ENCODE measurements at places on chromosomes 6 and 20.

DNA sequence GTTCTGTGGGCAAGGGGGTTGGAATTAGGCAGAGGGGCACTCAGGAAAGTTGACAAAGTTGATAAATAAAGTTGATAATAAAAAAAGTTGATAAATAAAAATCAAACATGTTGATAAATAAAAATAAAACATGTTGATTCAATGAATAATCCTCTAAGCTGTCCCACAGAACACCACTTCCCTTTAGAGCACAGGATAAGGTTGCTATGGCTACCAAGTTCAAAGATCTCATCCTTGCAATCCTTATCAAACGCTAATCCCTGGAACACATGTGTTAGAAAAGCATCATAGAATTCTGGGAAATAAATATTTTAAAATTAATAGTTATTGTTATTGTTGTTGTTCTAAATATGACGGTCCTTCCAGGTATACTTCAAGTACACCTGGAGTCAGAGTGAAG is 33.9 kb downstream of the MBOAT1 start:
- DNase-seq: no peak

DNA sequence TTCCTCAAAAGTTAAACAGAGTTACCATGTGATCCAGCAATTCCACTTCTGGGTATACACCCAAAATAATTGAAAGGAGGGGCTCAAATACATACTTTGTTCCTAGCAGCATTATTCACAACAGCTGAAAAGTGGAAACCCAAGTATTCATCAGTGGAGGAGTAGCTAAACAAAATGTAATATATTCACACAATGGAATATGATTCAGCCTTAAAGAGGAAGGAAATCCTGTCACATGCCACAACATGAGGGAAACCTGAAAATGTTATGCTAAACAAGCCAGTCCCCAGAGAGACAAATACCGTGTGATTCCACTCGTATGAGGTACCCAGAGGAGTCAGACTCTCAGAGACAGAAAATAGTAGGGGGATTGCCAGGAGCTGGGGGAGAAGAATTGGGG is 44.5 kb downstream of the PXDC1 start:
- DNase-seq: no peak

GRCh38 chr6:19895866-19896692 is 58.9 kb downstream of the ID4 start:
- no peak for DNase-seq

DNA sequence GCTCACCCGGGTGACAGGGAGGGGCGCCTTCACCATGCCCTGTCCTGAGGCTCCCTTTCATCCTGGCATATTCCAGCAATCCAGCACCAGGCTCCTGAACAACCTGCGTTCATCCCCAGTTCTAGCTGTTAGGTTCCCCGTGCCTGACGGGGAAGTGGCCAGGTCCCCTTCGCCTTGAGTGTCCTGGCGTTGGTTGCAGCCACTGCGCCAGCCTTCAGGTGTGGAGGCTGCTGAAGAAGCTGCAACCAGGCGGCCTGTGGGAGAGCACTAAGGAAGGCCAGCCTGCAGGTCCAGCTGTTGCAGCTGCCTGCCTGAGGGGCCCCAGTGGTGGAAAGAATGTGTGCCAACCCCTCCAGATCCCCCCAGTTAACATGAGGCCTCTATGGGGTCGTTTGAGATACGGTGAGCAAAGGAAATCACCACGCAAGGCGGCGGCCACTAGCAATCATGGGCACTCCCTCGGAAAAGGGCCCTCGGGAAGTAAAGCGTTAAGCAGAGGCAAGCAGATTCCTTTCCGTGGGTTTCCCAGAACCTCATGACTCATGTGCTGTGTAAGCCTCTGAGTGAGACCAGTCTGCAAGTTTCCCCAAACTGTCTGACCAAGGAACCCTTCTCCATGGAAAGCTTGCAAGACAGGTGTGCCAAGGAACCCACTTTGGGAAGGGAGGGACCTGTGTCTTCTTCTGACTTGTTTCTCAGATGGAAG is 320.8 kb downstream of the TAF4 start:
- no peak for DNase-seq

DNA sequence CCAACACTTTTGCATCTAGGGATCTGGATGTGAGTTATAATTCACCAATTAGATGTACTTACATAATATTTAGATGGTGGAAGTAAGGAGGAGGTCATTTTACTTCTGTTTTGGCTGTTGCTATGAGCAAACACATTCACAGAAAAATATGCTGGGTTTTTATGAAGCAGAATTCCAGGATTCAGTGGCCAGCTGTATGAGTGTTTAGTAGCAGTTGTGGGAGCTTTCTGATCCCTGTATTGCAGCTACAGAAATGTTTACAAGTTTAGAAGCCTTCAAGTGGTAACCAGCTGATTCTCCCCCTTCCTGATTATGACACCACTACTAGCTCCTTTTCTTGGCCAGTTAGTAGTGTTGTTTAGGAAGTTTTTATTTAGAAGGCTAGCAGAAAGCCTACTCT is 177.0 kb downstream of the TENT5A start:
- no peak for DNase-seq

DNA sequence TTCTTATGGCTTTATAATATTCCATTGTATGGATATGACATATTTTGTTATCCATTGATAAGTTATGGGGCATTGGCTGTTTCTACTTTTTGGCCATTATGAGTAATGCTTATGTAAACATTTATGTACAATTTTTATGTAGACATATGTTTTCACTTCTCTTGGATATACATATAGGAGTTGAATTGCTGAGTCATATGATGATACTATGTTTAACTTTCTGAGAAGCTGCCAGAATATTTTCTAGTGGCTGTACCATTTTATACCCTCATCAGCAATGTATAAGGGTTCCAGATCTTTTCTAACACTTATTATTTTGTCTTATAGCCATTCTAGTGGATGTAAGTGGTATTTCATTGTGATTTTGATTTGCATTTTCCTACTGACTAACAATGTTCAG is 23.1 kb downstream of the OTOR start:
- DNase-seq: no peak

DNA sequence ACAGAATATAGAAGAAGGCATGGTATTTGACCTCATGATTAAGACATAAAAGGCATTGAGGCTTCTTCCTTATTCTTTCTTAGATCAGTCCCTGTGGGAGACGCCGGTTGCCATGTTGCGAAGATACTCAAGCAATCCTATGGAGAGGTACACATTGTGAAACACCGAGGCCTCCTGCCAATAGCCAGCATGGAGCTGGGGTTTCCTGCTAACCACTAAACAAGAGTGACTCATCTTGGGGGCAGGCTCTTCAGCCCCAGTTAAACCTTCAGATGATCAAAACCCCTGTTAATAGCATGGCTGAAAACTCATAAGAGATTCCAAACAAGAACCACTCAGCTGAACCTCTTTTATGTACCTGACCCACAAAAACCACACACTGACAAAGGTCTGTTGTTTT is 478.8 kb downstream of the CD83 start:
- no peak for DNase-seq

- no peak for DNase-seq
These were observed 32.1 kb downstream of the PKIG start for GRCh38 chr20:44614525-44614924.

DNA sequence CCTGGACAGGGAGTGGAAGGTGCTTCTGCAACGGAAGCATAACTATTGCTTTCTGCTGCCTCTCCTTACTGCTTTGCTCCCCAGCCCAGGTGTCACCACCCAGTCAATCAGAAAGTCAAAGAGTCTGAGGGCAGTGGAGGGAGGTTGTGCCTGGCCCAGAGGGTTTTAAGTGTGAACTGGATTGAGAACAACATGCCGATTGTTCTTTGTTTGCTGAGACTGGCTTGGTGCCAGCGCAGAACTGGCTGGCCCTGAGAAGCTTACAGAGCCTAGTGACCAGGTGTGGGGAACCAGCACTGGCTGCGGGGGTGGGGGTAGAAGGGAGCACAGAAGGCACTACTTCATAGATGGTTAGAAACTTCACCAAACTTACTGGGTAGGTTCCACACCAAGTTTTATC is 31.1 kb upstream of the ENPP4 start:
- no peak for DNase-seq

DNA sequence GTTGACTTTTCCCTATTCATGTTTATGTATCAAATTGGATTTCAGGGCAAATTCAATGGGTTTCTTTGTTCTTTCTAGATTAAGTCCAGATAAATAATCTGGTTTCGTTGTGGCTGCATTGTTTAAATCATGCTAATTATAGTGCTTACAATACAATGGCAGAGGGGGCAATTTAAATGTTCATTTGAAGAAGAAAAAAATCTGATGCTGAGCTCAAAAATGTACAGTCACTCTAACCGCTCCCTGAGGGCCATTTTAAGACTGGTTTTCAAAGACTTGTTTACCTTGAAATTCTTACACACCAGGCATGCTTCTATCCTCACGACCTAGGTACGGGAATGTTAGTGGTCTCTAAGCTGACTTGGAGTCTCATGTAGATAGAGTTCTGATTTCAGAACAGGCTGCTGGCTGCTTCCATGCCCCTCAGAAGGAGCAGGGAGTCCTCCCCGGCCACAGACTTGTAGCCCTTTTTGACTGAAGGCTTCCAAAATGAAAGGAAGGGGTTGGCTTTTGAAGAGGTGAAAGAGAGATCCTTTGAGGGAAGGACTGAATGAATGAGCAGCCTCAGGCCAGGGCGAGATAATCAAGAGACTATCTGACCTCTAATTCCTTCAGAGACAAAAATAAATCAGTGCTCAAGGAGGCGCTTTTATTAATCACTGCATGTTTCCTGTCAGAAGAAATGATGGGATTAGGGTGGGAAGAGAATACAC is 86.1 kb upstream of the ZNF217 start:
- no peak for DNase-seq

DNA sequence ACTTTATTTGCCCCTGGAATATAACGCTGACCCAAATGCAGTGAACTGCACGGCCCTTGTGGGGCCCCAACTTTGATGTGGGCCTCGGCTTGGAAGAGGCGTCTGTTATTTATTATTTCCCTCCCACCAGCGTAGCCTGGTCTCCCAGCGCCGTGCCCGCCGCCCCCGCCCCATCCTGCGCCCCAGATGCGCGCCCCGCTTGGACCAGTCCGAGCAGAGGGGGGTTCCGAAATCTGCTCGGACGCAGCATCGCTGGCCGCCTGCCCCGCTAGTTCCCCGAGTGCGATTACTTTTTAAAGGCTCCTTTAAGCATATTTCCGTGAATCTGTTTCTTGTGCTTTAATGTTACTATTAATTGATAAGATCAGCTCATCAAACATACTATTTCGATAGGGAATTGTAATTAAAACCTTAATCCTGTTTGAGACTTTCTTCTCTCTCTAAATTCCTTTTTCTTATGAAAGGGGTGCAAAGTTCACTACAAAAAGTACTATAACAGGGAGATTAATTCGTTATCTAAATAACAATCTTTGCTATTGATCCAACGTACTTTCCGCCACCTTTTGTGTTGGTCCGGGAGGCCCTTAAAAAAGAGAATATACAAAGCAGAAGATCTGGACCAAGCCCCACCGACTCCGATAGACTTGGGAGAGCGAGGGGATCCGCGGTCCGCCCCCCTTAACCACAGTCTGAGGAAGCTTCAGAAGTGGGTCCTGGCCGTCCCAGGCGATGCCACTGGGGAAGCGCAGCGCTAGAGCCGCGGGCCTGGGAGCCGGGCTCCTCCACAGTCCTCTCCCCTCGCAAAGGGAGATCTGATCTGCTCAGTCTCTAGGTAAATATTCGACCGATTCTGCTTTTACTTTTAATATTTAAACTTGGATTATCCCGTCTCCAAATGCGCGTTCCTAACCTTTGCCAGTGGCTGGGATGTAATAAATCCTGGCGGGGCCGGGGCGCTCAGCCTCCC is 10.2 kb downstream of the POU3F2 start:
- DNase-seq: no peak

GRCh38 chr6:91653076-91653723 is 1066.3 kb upstream of the MAP3K7 start:
- no peak for DNase-seq

DNA sequence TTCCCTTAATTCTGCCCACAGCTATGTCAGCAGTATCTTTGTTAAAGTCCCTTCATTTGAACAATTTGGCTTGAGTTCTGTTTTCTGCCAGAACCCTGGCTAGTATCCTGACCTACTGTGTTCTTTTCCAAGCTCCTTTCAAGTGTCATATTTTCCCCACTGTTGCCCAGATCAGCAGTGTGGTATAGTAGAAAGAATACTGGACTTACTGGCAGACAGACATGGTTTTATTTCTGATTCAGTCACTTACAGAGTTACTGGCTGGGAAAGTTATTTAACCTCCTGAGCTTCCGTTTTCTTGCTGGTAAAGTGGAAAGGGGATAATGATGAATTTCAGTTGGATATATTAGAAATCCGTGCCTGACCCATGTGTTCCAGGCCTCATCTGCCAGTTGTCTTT is 39.8 kb upstream of the RAB23 start:
- no peak for DNase-seq

DNA sequence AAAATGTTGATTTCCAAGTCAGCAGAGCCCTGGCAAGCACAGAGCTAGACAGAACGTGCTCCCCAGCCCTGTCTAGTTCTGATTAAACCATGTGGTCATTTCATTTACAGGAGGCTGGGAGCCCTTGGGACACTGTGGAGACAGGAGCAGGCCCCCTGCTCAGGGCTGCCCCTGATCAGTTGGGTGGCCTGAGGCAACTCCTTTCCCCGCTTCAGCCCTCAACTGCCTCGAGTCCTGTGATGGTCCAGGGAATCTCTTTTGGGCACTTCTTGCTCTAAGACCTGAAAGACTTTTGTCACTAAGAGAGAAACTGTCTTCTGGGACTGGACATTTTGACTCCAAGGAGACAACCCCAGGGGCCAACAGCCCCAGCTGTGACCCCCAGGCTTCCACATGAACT is 13.5 kb downstream of the DYNLRB1 start:
- no peak for DNase-seq

GRCh38 chr6:25180630-25181349 is 98.4 kb upstream of the CARMIL1 start:
- no peak for DNase-seq

- no peak for DNase-seq
These were observed 6.1 kb downstream of the JAG1 start for GRCh38 chr20:10667560-10668167.

DNA sequence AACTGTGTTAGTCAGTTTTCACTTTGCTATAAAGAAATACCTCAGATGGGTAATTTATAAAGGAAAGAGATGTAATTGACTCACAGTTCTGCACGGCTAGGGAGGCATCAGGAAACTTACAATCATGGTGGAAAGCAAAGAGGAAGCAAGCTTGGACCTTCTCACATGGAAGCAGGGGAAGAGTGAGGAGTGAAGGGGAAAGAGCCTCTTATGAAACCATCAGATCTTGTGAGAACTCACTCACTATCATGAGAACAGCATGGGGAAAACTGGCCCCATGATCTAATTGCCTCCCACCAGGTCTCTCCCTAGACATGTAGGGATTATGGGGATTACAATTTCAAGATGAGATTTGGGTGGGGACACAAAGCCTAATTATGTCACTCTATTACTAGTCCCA is 41.3 kb upstream of the PLAGL1 start:
- DNase-seq: no peak

DNA sequence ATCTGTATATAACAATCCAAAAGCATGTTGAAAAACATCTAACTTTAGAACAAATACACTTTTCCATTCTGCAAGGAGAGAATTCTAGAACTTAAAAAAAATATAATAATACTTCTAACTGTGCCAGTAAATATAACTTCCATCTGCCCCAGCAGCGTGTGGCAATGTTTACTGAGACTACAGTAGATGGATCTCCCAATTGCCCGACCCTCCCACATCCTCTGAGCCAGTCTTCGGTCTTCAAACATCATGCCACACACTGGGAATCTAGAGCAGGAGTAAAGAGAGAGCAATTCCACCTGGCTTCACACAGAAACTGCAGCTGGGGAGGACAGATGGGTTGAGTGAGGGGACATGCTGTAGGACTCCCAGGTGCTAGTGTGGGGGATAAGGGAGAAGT is 121.3 kb upstream of the NHSL1 start:
- no peak for DNase-seq

- DNase-seq: no peak
These were observed 295.2 kb downstream of the PHF3 start for GRCh38 chr6:63930848-63931247.

- DNase-seq: no peak
These were observed 2.2 kb upstream of the TOMM6 start for GRCh38 chr6:41785254-41785653.
